ENCODE measurements at places on chromosomes 7 and 10. TPM values are rescaled to one million over a fixed set of nuclear protein-coding genes. Genes with fewer than 3 reads are reported as not detected.

HOXA3 gene
- 0.43 TPM for total RNA-seq

ITIH5 gene
- total RNA-seq: 11.8 TPM

ENTPD1 gene
- total RNA-seq: 1.9 TPM

- H3K27ac ChIP-seq: no peak overlapping the region
- no peaks in the 10 kb centered on the region for H3K36me3 ChIP-seq
- no peak overlapping the region for H3K4me3 ChIP-seq
- no peaks in the 10 kb centered on the region for H3K4me1 ChIP-seq
- no peaks in the 10 kb centered on the region for H3K27me3 ChIP-seq
- peak; percentile 44 for DNase-seq
Measured at GRCh38 chr10:60236869-60237524, 152.7 kb downstream of the ANK3 start.

DNA sequence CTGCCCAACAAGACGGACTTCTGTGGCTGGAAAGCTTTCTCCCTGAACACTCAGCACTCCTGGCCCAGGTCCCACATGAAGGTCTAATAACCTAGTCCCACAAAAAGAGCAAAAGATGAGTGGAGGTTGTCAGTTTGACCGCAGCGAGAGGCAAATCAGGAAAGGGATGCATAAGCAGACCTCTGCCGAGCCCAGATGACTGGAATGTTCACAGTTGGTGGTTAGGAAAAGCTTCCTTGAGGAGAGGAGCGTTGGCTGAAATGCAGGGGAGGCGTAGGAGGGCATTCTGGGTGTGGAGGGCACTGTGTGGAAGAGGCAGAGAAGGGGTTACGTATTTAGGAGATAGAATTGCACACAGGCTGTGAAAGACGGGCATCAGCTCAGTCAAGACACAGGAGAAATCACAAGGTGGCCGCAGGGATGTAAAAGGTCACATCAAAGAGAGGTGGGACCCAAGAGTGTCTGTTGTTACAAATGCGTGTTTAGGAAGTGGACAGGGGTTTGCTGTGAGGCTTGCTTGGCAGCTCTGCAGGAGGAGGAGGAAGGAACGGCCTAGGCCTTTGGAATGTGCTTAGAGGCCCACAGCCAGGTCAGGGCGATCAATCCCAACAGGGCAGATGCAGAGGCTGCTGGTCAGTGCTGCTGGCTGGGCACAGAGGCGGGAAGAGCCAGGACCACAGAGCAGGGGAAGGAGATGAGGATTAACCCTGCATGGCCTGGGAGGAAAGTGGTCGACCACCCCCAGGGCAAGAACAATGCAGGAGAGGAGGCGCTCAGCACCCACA is 133.5 kb downstream of the VIPR2 start:
- no peaks in the 10 kb centered on the region for H3K36me3 ChIP-seq
- DNase-seq: no peak
- H3K27ac ChIP-seq: no peak overlapping the region
- H3K27me3 ChIP-seq: no peaks in the 10 kb centered on the region
- H3K4me1 ChIP-seq: peaks cover 5% of the 10 kb centered on the region

GRCh38 chr10:65818990-65819389 is 1106.8 kb upstream of the LRRTM3 start:
- H3K4me1 ChIP-seq: no peaks in the 10 kb centered on the region
- peaks cover 5% of the 10 kb centered on the region for H3K27me3 ChIP-seq
- no peak for DNase-seq
- no peak overlapping the region for H3K27ac ChIP-seq

DNA sequence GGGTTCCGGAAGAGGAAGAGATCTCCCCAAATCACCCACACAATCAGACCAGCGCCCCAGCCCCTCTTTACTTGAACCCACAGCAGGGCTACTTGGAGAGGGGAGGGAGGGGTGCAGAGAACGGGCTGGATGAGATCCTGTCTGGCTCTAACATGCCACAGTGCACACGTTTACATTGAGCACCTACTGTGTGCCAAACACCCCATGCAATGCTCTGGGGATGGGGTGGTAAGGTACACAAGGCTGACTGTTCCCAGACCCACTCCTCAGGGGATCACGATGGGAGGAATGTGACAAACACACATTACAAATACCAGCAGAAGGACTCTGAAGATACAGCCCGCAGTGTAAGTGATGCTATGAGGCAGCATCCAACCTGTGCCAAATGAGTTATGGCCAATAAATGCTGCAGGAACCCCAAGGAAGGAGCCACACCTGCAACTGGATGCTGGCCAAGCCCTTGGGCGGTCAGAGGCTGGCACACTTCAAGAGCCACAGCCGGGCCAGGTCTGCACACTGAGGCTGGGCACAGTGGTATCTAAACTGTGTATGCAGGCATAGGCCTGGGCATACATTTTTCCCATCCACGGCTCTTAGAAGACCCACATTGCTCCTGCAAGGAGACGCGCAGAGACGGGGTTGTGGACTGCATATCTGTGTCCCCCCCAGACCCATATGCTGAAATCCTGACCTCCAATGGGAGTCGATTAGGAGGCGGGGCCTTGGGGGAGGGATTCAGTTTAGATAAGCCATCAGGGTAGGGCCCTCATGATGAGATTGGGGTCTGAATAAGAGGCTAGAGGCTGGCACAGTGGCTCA is 6.4 kb downstream of the SPOCK2 start:
- no peaks in the 10 kb centered on the region for H3K36me3 ChIP-seq
- H3K4me1 ChIP-seq: no peaks in the 10 kb centered on the region
- H3K27me3 ChIP-seq: no peaks in the 10 kb centered on the region
- no peak for DNase-seq
